Camera-type eye (tissue), 1 donor: ENCODE measurements at places on chromosomes 7 and 10. TPM values are rescaled to one million over a fixed set of nuclear protein-coding genes. Genes with fewer than 3 reads are reported as not detected.

Gene GPR158
- 4.9 TPM for total RNA-seq

Gene ASB10
- total RNA-seq: 0.44 TPM

Gene PCLO
- total RNA-seq: 34.6 TPM

Gene GIMAP4
- 22.5 TPM for total RNA-seq

Gene GPR146
- total RNA-seq: 9.5 TPM

Gene GDF2
- total RNA-seq: not detected

Gene FOXP2
- 109 TPM for total RNA-seq

Gene TRIM73
- 2.0 TPM for total RNA-seq

Gene NRCAM
- total RNA-seq: 171 TPM

Gene RTKN2
- 13.4 TPM for total RNA-seq

Gene CYP2C18
- total RNA-seq: 0.22 TPM

Gene CACNB2
- 31.2 TPM for total RNA-seq

Gene GNGT1
- 20.3 TPM for total RNA-seq

Gene PTPRN2
- total RNA-seq: 13.2 TPM

Gene SMO
- total RNA-seq: 53.9 TPM

Gene CALD1
- 151 TPM for total RNA-seq

Gene ST7
- total RNA-seq: 43.5 TPM

Gene TOMM7
- 63.6 TPM for total RNA-seq

Gene TAS2R5
- 8.6 TPM for total RNA-seq

Gene GIMAP1
- total RNA-seq: 1.9 TPM

Gene GRID2IP
- total RNA-seq: not detected

Gene TMEM196
- 9.7 TPM for total RNA-seq

Gene GJD4
- total RNA-seq: not detected

Gene PHYHIPL
- total RNA-seq: 46.2 TPM

Gene FLNC
- total RNA-seq: 92.8 TPM

Gene EGR2
- 2.3 TPM for total RNA-seq

Gene VPS37D
- total RNA-seq: 14.6 TPM

Gene PON3
- total RNA-seq: 1.4 TPM

Gene TIMM23
- 56.0 TPM for total RNA-seq

Gene MAPK8
- 186 TPM for total RNA-seq

Gene ADAMTS14
- total RNA-seq: 5.2 TPM

Gene TEX36
- not detected for total RNA-seq

Gene ABCA13
- 1.8 TPM for total RNA-seq

Gene VPS50
- total RNA-seq: 107 TPM

Gene CALML3
- 0.33 TPM for total RNA-seq

Gene DNAH11
- total RNA-seq: 2.7 TPM

Gene ADAM8
- total RNA-seq: 4.0 TPM

Gene MSMB
- not detected for total RNA-seq

Gene ZNF398
- total RNA-seq: 30.3 TPM

Gene VIPR2
- 13.5 TPM for total RNA-seq

Gene LOXL4
- total RNA-seq: 7.9 TPM

Gene FRMD4A
- 103 TPM for total RNA-seq

Gene AQP1
- 75.8 TPM for total RNA-seq

Gene INHBA
- 8.8 TPM for total RNA-seq

Gene CRYGN
- not detected for total RNA-seq

Gene METTL27
- total RNA-seq: 5.9 TPM

Gene GTF2I
- 388 TPM for total RNA-seq
